ENCODE measurements at places on chromosomes 12 and 14. TPM values are rescaled to one million over a fixed set of nuclear protein-coding genes. Genes with fewer than 3 reads are reported as not detected.

DNA sequence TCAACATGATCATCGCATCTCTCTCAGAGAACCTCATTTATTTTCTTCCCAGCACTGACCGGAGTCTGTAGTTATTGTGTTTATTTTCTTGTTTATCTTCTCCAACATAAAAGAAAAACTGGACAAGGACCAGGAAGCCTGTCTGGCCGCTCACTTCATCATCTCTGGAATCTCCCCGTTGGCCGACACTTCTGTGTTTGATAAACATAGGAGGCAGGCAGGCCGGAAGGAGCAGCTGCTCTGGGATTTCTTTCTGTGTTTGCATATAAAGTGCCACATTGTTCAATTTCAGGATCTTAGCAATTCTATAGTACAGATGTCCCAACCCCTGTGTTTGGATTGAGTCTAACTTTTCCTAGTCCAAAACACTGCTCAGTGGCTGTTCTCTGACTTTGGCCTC lies 53.3 kb downstream of the ACACB start:
- H3K27me3 ChIP-seq, result no peaks in the 10 kb centered on the region
- no peak for DNase-seq
- no peak overlapping the region for H3K27ac ChIP-seq

NOS1 gene
- 0.19 TPM for total RNA-seq

GRCh38 chr14:36056845-36057244 lies 119.7 kb downstream of the PTCSC3 start:
- DNase-seq, result no peak
- no peaks in the 10 kb centered on the region for H3K4me1 ChIP-seq
- H3K4me3 ChIP-seq, result no peak overlapping the region

DNA sequence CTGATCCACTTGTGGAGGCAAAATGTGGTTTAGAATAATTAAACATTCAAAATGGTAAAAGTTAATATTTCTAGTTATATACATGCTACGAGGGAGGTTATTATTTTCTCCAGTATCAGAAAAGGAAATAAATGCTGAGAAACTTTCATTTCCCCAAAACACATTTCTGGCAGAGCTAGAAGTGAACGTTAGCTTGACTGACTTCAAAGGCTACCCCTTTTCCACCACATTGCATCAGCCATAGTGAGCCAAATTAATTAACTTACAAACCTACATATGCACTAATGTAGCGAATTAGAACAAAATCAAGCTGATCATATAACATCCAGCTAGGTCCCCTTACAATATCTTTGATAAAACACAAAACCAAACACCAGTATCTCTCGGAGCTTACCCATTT lies 49.3 kb upstream of the RERGL start:
- H3K4me3 ChIP-seq, result no peak overlapping the region
- H3K27ac ChIP-seq, result no peak overlapping the region
- H3K4me1 ChIP-seq, result no peaks in the 10 kb centered on the region
- H3K36me3 ChIP-seq, result no peaks in the 10 kb centered on the region
- DNase-seq, result no peak

DNA sequence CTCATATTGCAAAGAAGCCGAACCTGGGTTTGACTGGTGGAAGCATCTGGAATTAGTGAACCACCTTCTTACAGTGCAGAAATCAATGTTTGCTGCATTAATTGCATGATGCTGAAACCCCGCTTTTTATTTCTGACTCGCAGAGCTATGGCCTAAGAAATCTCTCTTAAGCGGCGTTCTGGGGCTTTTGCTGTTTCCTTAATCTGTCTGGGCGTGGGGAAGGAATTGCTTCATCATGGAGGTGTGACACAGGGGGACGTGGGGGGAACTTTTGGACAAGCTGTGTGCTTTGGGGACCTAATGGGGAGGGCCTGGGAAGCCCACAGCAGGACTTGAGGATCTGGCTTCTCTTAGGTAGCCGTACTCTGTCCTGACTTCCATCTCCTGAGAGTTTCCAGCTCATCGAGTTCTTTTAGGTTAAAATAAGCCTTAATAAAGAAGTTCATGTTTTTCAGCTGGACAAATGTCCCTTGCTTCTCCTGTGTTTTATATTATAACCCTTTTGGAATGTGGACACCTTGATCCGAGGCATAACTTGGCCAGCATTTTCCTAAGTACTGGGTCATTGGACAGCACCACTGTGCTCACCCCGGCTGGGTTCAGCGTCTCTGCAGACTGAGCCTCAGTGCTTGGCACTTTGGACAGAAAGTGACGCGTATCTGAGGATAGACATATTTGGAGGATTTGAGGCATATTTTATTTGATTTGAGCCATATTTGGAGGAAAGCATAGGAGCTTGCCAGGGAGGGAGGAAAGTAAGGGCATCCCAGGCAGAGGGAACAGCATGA lies 192.1 kb upstream of the MYL2 start:
- H3K4me1 ChIP-seq, result no peaks in the 10 kb centered on the region
- no peak for DNase-seq
- no peak overlapping the region for H3K27ac ChIP-seq
- H3K4me3 ChIP-seq, result no peak overlapping the region

GRCh38 chr14:35240231-35240630 lies 52.0 kb upstream of the PSMA6 start:
- H3K36me3 ChIP-seq, result no peaks in the 10 kb centered on the region
- H3K4me1 ChIP-seq, result peaks cover 3% of the 10 kb centered on the region
- no peak for DNase-seq
- no peaks in the 10 kb centered on the region for H3K27me3 ChIP-seq

GRCh38 chr12:129662234-129662633 lies 241.6 kb downstream of the TMEM132D start:
- H3K27ac ChIP-seq, result no peak overlapping the region
- DNase-seq, result no peak
- H3K4me3 ChIP-seq, result no peak overlapping the region
- no peaks in the 10 kb centered on the region for H3K36me3 ChIP-seq

NID2 gene
- total RNA-seq, result 22.1 TPM

GRCh38 chr14:66009089-66009488 lies 477.1 kb upstream of the CCDC196 start:
- no peak for DNase-seq
- no peak overlapping the region for H3K4me3 ChIP-seq
- H3K27ac ChIP-seq, result no peak overlapping the region

DNA sequence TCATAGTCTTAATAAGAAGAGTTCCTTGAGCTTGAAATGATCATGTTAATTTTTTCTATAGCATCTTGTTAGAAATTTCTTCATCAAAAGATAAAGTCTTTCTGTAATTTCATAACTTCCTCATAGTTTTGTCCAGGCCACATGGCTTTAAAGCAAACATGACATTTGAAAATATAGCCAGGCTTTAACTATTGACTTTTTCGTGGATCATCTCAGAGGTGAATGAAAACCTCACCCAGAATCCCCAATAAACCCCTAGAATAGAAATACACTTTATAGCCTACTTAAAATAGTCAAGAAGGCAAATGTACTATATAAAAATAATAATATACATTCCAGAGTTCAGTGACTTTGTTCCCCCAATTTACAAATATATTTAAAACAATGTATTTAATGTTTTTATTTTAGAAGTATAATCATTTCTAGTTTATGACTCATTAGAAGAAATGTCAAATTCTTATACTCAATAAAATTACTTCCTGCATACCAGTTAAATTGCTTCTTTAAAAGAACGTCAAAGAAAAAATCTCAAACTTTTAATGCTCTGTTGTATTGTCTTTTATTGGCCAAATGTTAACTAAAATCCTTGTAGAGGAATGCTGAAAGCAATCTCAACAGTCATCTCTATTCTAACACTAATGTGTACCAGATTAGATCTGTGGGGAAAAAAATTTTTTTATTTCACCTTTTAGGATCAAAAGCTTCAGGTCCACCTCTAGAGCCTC lies 21.6 kb downstream of the EXOC5 start:
- H3K4me3 ChIP-seq, result no peak overlapping the region
- H3K36me3 ChIP-seq, result no peaks in the 10 kb centered on the region
- H3K27ac ChIP-seq, result no peak overlapping the region
- no peaks in the 10 kb centered on the region for H3K27me3 ChIP-seq
- DNase-seq, result no peak
